Tongue (tissue), 3 donors: ENCODE measurements at places on chromosomes 3 and 15.
A peak's percentile ranks its signal among the peaks of the same experiment; 100 is the strongest.

DNA sequence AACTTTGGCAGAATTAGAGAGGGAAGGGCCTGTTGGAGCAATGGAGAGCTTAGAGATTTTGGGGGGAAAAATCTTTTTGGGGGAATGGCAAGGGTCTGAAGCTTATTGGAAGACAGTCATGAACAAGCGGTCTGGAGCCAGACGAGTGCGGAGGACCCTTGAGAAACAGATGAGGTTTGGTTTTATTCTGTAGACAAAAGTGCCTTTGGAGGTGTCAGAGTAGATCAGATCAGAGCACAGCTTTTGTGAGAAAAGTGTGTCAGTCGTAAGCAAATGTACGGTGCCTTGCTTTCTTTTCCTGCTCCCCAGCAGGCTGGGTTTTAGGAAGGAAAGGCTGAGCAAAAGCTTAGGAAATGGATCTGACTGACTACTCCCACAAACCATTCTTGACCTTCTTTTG is 236.8 kb upstream of the TPRG1 start:
- no peak for DNase-seq

DNA sequence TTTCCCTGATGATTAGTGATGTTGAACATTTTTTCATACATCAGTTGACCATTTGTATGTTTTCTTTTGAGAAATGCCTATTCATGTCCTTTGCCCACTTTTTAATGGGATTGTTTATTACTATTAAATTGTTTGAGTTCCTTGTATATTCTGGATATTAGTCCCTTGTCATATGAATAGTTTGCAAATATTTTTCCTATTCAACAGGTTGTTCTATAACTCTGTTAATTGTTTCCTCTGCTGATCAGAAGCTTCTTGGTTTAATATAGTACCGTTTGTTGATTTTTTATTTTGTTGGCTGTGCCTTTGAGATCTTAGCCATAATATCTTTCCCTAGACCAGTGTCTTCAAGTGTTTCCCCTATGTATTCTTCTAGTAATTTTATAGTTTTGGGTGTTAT is 189.0 kb upstream of the RARB start:
- DNase-seq: no peak

- no peak for DNase-seq
These were observed 81.3 kb upstream of the ZBED2 start for GRCh38 chr3:111676211-111677006.

DNA sequence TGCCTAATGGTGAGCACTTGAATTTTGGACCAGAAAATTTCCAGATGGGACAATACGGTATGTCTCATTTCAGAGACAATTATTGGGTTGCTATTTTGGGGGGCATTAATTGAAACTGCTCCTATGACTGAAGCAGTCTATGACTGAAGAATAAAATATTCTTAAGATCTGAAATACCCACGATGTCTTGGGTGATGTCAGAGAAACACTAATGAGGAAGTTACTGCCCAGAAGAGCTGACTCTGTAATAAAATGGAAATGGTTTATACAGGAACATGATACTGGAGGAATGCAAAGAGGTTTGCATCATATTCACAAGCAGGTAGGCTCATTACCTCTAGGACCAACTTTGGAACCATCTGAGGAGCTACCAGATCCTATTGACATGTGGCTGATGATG is 68.7 kb downstream of the IL12A start:
- DNase-seq: no peak

GRCh38 chr3:107757140-107757539 is 234.4 kb downstream of the BBX start:
- DNase-seq: no peak

DNA sequence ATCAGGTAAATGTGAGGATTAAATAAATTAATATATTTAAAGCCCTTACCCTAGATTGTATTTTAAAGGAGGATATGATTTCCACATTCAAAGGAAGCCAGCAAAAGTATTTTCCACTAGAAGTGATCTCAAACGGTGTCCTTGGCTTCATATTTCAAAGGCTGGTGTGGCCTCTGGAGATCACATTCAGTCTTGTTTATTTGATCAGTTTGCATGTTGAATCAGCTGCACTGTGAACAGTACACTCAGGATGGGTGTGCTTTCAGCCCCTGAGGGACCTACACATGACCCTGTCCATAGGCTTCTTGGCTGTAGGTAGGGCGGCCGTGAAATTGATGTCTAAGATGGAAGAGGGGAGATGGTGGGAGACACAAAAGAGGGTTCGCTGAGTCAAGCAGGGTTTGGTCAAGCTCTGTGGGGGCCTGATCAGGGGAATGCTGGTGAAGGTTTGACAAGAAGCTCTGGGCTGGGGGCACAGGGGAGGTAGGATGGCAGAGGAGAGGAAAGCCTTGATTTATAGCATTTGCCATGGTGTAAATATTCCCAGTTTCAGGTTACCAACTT is 21.9 kb downstream of the CYP8B1 start:
- DNase-seq: no peak

- DNase-seq: no peak
These were observed 1.9 kb downstream of the TF start for GRCh38 chr3:133747907-133748639.

DNA sequence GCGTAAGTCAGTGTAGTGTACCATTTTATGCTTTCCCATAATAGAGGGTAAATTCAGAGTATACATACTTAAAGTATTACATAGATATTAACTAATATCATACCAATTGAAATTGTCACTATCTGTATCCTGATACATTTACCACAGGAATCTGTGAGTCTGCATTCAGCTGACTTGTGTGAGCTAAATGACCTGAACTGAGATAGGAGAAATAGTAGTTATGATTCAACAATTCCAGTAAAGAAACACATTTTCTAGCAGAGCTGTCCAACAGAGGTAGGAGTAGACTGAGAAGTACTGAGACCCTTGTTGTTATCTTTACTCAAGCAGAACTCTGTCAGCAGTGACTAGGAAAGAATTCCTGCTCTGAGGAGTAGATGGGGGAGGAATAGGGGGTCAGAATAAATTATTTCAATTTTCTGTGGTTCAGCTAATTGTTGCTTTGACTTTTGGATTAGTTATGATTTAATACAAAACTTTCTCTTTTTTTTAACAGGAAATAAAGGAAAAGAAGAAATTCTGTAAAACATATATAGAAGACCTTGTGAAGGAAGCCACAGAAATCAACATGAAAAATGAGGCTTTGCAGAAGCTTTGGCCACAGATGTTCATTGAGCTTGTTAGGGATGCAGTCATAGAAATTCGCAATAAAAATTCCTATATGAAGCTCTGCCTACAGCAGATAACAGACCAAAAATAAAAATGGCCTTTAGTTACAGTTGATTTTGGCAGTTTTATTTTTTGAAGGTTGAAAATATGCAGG is 66.2 kb upstream of the THSD4 start:
- no peak for DNase-seq

- peak; percentile 33 for DNase-seq
These were observed 1602.1 kb downstream of the SI start for GRCh38 chr3:163476179-163476578.

- peak; percentile 92 for DNase-seq
These were observed 26.2 kb downstream of the MAP4 start for GRCh38 chr3:47989981-47990440.

- DNase-seq: no peak
These were observed 107.2 kb upstream of the RASGRP1 start for GRCh38 chr15:38671675-38672254.

DNA sequence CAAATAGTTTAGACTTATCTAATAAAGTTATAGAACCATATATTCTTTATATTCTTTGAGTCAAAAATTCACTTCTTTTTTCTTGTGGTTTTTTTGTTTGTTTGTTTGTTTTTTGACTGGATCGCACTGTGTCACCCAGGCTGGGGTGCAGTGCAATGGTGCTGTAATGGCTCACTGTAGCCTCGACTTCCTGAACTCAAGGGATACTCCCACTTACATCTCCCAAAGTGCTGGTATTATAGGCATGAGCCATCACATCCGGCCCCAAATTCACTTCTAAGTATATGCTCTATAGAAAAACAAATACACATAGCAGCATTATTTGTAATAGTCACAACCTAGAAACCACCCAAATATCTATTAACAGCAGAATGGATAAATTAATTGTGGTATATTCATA is 13.7 kb upstream of the SLTM start:
- no peak for DNase-seq

GRCh38 chr3:27614592-27614991 is 107.5 kb downstream of the EOMES start:
- DNase-seq: no peak

DNA sequence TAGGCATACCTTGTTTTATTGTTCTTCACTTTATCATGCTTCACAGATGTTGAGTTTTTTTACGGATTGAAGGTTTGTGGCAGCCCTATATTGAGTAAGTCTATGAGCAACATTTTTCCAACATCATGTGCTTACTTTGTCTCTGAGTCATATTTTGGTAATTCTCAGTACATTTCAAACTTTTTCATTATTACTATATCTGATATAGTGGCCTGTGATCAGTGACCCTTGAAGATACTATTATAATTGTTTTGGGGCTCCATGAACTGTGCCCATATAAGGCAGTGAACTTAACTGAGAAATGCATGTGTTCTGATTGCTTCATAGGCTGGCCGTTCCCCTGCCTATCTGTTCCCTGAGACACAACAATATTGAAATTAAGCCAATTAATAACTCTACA is 42.8 kb upstream of the NSMCE3 start:
- no peak for DNase-seq

- no peak for DNase-seq
These were observed 25.0 kb downstream of the TKT start for GRCh38 chr3:53230789-53231188.

- DNase-seq: peak; percentile 47
These were observed 8.9 kb downstream of the TPM1 start for GRCh38 chr15:63051156-63052066.

- DNase-seq: peak; percentile 24
These were observed 64.0 kb upstream of the RASGRF1 start for GRCh38 chr15:79154483-79155135.

DNA sequence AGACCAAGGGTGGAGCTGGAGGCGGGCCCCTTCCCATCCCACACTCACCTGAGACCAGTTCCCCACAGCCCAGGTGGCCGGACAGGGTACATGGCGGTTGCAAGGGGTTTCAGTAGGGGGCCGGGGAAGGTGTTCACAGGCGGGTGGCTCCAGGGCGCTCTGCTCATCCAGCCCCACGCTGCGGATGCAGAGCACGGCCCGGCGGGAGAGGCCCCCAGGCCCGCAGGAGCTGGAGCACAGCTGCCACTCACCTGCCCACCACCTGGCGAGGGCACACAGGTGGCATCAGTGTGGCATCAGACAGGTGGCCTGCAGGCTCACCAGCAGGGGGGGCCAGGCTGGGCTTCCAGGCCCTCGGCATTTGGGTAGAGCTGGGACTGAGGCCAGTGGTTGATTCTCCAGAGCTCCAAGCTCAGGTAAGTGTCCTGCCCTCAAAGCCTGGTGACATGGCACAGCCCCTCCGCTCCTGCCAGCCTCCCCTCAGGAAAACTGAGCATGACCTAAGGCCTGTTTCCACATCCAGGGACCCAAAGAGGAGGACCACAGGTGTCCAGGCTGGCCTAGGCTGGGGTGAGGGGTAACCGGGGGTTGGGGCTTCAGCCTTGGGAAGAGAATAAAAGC is 43.8 kb downstream of the ADAMTS7 start:
- DNase-seq: no peak

- DNase-seq: no peak
These were observed 271.2 kb upstream of the ROPN1 start for GRCh38 chr3:124263168-124263567.

GRCh38 chr3:138389841-138390581 is 41.6 kb downstream of the MRAS start:
- DNase-seq: no peak

- peak; percentile 96 for DNase-seq
These were observed 55.4 kb downstream of the ABHD2 start for GRCh38 chr15:89143503-89144162.

GRCh38 chr3:141307351-141308059 is 60.8 kb upstream of the ZBTB38 start:
- no peak for DNase-seq

DNA sequence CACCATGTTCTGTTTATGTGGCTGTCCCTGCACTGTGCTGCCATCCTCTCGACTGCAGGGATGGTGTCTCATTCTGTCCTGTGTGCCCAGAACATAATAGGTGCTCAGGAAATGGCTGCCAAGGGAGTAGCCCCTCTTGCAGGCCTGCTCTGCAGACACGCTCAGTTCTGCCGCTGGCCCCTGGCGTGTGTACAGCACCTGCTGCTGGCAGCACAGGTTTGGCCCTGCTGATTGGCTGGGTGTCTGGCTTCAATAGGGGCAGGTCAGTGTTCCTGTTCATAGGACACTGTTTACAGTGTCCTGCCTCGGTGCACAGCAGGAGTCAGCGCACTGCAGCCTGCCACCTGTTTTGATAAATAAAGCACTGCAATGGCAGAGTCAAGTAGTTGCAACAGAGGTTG is 146.9 kb downstream of the DNAJB8 start:
- DNase-seq: no peak

DNA sequence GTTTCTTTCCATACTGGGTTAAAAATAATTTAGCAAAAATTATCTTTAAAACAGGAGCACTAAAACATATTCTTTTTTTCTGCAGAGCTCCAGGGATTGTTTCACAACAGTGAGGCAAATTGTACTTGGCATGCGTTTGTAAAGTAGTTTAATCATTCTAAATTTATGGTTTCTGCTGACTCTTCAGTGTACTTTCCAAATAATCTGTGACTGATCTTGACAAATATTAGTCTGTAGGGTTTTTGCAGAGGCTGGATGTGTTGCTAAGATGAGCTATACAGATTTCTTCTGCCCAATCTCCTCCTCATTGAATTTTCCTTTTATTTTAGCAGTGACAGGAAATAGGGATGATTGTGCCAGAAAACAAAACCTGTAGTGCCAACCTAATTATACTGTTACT is 328.0 kb upstream of the MANF start:
- DNase-seq: peak; percentile 4

- DNase-seq: no peak
These were observed 14.2 kb downstream of the THRB start for GRCh38 chr3:24480497-24480896.

DNA sequence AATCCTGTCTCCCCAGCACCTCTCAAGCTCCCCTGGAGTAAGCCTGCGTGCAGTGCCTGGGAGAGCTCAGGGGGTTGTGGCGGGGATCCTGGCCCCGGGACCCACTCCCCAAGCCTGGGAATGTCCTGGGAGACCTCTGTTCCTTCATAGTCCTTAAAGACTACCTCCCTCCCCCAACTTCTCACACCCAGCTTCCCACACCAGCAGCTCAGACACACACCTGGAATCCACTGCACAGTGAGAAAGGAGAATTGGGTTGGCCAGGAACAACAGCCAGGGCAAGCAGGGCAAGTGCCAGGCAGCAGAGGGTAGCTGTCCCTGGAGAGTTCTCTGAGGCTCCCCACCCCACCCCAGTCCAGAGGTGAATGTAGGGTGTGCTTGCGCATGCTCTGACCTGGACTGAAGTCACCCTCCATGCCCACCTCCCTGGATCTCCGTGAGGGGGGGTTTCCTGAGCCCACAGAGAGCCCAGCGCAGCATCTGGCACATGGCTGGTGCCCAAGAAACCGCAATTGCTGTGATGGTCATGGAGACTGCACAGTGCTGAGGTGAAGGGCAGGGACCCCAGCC is 22.2 kb downstream of the PSTPIP1 start:
- no peak for DNase-seq
